ENCODE measurements at places on chromosomes 5 and 9. TPM values are rescaled to one million over a fixed set of nuclear protein-coding genes. Genes with fewer than 3 reads are reported as not detected.

The ENDOG gene
- 125 TPM for total RNA-seq

The VCAN gene
- total RNA-seq, result 29.9 TPM

The CCL27 gene
- total RNA-seq, result not detected

DNA sequence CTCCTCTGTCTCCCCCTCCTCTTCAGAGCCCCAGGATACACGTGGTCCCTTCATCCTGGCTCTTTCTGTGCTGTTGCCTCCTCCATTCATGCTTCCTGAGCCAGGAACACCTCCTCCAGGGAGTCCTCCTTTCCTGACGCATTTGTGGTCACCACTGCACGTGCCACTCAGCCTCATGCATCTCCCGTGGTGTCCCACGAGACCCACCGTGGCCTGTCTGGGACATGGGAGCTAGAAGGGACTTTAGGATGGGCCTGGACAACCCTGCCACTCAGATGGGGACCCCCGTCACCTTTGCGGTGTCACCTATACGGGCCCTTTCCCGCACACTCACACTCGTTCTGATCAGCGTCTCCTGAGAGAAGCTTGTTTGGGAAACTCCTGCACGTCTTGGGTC lies 6.7 kb downstream of the GLIPR2 start:
- no peak for DNase-seq

DNA sequence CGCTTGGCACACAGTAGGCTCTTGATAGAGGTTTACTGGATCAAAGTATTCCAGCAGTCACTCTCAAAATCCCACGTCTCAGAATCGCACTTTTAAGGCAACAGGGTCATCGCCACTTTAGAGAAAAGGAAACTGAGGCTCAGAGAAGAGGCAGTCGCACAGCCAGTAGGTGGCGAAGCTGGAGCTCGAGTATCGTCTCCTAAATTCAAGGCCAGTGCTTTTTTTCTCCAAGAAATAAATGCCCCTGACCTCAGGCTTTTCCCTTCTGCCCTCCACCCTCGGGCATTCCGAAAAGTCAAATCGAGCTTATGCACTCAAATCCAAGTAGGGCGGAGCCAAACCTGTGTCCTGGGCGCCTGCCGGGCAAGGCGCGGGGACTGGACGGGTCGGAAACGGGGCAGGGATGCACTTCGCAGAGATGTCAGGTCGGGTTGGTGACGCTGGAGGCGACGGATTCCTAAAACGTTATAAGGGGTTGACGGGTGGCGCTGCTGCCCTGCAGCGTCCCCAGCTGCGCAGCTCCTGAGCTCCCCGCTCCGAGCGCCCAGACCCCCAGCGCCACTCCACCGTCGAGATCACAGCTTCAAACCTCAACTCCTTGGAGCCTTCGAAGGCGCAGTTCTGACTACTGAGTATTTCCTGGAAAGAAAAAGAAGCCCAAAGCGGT lies 4.7 kb upstream of the FOXB2 start:
- no peak for DNase-seq

- no peak for DNase-seq
These were observed 49.9 kb upstream of the HSPA9 start for GRCh38 chr5:138625134-138625533.

The ZFP37 gene
- total RNA-seq, result 2.6 TPM

DNA sequence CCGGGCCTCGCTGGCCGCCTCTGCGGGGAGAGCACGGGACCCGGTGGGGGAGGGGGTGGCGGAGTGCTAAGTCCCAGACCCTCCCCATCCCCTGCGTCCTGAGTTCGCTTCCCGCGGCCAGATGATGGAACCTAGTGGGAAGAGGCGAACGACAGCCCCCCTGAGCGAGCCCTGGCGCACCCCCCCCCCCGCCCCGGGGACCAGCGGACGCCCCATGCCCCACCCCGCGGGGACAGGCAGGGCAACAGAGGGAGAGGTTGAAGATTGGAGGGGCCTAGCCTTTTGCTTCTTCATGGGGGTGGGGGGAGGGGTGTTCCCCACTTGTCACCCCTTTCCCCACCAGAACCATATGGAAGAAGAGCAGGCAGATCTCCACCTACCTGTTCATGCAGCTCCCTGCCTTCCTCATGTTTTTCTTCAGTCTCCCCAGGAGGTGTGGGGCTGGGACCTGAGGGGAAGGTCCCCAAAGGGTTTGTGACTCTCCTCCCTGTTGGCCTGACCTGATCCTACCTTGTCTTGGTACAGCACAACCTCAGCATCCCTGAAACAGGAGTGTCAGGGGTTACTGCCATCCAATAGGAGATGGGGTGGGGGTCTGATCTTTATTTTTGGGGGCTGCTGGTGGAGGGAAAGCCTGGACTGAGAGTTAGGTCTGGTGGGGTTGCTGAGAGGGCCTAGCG lies 485 bp downstream of the FAM53C start:
- no peak for DNase-seq

DNA sequence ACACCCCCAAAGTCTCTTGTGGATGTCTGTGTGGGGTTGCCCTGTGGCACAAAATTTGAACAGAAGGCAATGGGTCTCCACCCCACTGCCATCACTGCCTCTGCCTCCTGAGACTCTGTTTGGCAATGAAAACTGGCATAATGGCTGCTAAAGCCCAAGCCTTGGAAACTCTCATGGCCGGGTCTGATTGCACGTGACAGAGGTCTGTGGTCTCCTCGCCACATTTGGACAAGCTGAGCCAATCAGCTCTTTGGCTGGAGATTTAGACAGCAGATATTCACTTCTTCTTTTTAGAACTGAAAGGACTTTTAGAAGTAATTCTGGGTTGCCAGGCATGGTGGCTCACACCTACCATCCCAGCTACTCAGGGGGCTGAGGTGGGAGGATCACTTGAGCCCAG lies 5.5 kb downstream of the GGTA1 start:
- DNase-seq, result no peak

The MAMDC2 gene
- total RNA-seq, result 9.9 TPM

DNA sequence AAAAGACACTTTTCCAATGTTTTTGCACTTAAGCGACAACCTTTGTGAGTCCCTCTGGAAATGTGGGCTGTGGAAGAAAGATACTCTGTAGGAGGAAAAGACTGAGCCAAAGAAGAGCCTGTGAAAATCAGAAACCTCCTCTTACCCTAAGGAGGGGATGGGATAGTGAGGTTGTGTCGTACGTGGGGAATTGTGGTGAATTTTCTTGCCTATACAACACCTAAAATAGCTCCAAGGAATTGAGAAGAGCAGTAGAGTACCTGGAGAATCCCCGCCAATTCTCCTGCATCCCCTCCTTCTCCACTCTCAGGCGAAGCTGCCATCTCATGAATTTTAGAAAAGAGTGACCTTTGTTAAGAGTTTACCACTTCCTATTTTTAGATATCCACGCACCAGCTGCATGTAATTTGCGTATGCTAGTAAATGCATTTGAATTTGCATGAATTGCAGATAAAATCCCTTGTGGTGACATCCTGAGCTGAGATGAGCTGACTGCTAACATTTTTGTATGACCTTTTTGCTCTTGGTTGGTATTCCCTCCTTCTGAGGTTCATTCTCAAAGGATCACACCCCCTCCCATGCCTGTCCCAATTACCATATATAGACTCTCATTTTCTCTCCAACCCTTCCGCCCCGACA lies 147.2 kb downstream of the PCSK5 start:
- DNase-seq, result no peak

The MOB3B gene
- total RNA-seq, result 16.3 TPM
